Daoy (cell line): ENCODE measurements at places on chromosomes 6 and 20. TPM values are rescaled to one million over a fixed set of nuclear protein-coding genes. Genes with fewer than 3 reads are reported as not detected.
A peak's percentile ranks its signal among the peaks of the same experiment; 100 is the strongest.

DNA sequence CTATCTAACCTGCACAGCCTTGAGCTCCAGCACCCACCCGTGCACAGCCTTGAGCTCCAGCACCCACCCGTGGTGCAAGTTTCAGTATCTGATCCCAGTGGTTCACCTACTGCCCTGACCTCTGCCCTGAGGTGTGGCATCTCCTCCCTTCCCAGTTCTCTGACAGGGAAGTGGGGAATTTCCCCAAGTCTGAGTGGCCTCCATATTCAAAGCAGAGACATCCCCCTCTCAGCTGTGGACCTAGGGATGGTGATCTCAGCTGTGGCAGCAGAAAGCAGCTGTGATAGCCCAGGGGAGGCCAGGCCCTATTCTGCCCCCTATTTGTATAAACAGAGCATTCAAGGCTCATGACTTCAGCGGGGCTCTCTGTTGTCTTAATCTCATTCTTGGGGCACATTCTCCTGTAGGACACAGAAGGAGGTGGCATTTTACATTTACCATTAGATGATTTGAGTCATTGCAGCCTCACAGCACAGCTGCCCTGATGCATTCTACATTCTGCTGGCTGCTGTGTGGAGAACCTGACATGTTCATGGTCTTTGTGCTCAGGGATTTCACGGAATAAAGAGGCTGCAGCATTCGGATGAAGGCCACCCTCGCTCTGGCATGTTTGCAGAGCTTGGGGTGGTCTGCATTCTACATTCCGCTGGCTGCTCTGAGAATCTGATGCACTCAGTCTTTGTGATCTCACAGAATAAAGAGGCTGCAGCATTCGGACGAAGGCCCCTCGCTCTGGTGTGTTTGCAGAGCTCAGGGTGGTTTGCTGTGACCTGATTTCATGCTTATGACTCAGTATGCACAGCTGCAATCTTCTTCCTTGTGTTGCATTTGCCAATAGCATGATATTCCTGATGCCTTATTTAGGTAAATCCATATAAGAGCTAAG is 16.9 kb downstream of the GPR31 start:
- DNase-seq: peak; percentile 29

DNA sequence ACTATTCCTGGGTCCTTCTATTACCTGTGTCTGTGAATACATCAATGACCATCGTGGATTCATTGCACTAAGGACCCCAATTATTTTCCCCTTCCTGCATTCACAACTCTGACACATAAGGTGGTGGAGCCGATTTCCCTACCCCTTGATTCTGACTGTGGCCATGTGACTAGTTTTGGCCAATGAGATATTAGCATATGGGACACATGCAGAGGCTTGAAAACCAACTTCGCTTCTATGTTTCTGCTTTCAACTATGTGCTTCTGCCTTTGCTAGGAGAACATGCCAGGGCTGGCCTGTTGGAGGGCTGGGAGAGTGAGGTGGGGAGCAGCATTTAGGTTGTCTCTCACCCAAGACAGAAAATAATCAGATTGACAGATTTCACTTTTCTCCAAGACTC is 483.1 kb upstream of the JAG1 start:
- DNase-seq: no peak

- DNase-seq: no peak
These were observed 20.1 kb upstream of the FAXC start for GRCh38 chr6:99369533-99369932.

- DNase-seq: no peak
These were observed 226.9 kb downstream of the TBC1D7 start for GRCh38 chr6:13101409-13101808.

C6orf141 gene
- 7.3 and 13.2 TPM in 2 replicates for total RNA-seq

GRCh38 chr6:124613031-124613430 is 349.2 kb upstream of the RNF217 start:
- no peak for DNase-seq

DNA sequence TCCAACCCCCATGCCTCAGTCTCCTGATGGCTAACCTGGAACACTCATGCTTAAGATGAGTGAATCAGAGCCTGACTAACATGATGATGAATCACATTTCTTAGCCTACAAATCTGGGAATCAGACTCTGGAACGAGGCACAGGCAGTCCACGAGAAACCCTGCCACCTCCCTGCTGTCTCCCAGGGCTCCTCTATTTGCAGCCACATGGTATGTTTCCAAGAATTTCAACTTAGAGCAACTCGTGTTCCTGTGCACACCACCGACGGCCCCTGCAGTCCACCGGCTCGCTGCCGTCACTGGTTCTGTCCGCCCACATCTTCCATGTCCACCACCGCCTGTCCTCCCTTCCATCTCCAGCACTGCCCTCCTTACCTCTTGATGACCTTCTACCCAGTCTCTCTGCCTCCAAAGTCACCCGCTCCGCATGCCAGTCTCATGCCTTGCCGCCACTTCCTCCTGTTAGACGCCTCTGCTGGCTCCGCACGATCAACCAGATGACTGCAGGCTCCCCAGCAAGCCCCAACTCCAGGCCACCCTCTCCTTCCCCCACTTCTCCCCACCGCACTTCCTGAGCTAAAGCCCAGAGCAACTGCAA is 87.6 kb downstream of the AGPAT4 start:
- DNase-seq: peak; percentile 91

DNA sequence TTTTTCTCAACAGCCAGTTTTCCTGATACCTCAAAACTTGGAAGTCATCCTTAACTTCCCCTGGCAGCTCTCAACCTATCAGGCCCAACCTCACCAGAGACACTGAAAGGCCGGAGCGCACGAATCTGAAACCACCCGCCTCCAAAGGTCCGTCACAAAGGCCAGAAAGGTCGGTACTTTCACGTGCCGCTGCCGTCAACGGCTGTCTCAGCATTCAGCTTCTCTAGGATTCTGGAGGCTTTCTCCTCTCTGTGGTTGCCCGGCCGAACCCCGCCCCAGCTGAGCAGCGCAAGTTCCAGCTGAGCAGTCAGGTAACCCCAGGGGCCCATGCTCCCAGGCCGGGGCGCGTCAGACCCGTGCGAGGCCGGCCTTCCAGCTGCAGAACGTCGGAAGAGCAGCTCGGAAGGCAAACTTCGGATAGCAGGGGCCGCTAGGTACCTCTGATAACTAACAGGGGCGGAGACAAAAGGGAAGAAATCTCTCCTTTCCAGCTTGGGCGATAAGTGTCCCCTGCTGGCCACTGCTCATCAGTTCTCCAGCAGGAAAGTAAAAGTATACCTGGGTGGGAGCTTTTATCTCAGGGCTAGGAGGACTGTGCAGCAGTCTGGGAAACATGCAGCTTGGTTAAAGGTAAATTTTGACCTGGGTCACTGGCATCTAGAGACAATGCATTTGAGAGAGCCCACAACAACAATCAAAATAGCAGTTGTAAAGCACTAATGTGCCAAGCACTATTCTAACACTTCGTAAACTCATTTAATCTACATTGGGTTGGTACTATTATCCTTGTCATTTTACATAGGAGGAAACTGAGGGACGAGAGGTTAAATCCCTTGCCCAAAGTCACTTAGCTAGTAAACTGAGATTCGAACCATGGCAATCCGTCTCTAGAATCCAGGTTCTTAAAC is 16.1 kb downstream of the ZSCAN12 start:
- peak; percentile 65 for DNase-seq

GRCh38 chr20:23159256-23159946 is 73.3 kb upstream of the CD93 start:
- no peak for DNase-seq

- no peak for DNase-seq
These were observed 11.8 kb downstream of the GFRA4 start for GRCh38 chr20:3651204-3651962.

OR2H1 gene
- not detected in 2 replicates for total RNA-seq

APOBEC2 gene
- not detected in 2 replicates for total RNA-seq

- DNase-seq: no peak
These were observed 121.6 kb downstream of the ISM1 start for GRCh38 chr20:13342469-13343242.

RRAGD gene
- total RNA-seq: 8.8 and 9.4 TPM in 2 replicates

DNA sequence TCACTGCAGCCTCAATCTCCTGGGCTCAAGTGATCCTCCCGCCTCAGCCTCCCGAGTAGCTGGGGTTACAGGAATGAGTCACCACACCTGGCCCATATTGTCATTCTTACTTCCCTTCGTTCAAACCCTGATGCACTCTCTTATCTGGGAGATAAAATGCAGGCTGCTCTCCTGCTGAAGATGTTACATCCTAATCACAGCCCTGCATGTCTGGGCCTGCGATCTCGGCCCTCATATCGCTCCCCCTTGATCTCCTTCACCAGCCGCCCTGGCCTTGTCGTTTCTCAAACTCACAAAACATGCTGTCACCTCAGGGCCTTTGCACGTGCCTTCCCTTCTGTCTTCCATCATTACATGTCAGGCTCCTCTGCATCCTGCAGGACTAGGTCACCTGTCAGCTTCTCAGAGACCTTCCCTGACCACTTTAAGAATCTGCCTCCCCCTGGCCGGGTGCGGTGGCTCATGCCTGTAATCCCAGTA is 8.8 kb upstream of the C20orf203 start:
- DNase-seq: no peak

DNA sequence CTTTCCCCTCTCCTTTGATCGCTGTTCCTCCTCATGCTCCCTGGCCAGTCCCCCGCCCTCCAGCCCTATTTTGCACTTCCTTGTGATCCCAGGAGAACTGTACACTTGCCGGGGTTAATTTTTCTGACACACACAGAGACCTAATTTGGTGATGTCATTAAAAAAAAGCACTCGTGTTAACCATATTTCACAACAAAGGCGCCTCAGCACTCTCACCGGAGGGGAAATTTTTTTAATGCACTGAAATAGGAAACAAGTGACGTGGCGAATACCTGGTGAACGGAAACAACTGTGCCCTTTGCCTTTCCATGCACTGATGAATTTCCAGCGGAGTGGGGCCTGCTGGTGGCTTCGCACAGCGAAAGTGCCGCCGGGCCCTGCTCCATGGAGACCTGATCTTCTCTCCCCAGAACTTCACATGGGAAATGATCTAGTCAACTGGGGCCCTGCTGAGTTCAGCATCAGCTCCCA is 53.9 kb upstream of the TAGAP start:
- DNase-seq: no peak

DNA sequence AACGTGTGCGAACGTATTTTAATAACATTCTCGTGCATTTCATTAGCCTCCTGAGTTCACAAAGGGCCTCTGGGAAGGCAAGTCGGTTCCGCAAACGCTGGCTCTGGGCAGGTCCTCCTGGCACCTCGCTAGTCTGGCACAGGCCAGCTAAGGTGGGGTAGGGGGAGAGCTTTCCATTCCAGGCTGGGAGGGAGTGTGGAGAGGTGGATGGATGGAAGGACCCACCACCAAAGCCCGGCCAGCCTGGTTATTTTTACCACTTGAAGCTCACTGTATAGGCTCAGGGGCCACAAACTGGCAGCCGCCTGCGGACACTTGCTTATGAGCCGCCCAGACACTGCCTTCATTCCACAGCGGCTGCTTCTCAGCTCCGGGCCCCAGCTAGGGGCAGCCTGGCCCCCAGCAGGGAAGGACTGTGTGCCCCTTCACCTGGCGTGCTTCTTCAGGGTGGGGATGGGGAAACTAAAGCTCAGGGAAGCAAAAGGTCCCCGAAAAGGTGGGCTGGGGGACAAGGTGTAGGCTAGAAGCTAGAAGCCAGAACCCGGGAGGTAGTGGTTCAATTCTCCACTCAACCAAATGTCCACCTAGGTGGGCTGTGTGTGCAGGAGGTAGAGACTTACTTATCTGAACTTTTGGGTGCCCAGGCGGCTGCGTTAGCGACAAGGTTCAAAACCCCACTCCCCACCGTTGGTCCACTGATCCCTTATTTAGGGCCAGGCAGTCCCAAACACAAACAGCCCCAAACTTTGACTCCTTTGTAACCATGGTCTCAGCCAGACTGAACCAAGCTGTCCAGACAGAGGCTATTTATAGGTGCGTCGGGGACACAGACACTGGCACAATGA is 1.7 kb downstream of the PMEPA1 start:
- DNase-seq: no peak

DNA sequence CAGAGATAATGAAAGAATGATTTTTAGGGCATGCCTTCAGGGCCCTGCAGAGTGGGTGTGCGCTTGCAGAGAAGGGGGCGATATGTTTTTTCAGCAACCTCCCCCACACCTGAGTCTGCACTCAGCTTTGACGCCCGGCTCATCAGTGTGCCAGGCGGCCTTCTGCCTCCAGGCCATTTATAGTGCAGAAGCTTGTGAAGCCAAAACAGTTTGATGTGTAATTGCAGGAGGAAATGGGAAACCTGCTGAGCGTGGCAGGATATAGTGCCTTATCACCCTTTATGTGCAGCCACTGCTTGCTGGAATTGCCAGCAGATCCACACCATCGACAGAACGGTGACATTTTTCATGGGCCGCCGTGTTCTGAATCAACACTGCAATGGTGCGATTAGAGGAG is 178.2 kb downstream of the CDH4 start:
- peak; percentile 40 for DNase-seq

TGM3 gene
- total RNA-seq: 0.06 TPM in 1 of 2 replicates, not detected in the other

- no peak for DNase-seq
These were observed 21.0 kb downstream of the PTK7 start for GRCh38 chr6:43097098-43097489.

GLP1R gene
- not detected in 2 replicates for total RNA-seq

BNIP5 gene
- not detected in 2 replicates for total RNA-seq

GRCh38 chr6:26328265-26328844 is 36.6 kb upstream of the BTN3A2 start:
- DNase-seq: peak; percentile 62

DNA sequence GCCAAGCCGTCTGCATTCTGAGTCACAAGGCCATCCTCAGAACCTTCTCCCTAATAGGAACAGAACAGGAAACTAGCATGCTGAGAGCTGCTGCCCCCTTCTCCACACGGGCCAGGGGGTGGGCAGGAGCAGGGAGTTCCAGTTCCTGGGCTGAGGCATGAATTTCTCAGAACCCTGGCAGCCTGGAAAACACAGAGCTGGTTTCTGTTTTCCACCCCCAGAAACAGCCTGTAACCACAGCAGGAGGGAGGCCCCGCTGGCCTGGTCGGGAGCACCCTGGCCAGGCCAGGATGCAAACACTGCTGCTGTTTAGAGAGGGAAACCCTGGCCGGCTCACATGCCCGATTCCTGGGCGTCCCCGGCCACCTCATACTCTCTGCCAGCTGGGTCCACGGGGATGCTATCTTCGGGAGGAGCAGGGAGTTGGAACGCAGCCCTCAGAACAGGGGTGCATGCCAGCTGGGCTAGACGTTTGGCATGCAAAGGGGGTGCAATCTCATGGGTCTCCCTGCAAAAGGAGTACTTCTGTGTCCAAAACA is 130.1 kb downstream of the NFATC2 start:
- DNase-seq: peak; percentile 35

DNA sequence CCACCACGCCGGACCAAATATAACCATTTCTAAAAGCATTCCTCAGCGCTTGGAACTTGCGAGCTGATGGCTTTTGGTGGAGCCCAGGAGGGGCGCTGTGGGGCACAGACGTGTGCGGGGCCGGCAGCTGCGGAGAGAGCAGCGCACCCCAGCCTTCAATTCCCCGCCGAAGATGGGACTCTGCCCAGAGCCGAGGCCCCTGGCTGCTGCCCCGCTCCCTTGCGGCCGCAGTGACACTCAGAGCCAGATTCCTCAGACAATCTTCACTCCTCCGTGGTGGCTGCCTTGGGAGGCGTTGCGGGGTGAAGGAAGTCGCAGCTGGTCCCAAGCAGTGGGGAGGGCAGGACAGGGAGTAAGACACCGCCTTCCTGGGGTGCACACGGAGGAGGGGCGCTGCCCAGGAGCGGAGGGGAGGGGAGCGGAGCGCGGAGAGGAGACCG is 87.7 kb downstream of the TMEM242 start:
- DNase-seq: peak; percentile 80

HLA-G gene
- total RNA-seq: not detected in 2 replicates
